Lower leg skin (tissue), 4 donors: ENCODE measurements at places on chromosomes 3 and 15.

DNA sequence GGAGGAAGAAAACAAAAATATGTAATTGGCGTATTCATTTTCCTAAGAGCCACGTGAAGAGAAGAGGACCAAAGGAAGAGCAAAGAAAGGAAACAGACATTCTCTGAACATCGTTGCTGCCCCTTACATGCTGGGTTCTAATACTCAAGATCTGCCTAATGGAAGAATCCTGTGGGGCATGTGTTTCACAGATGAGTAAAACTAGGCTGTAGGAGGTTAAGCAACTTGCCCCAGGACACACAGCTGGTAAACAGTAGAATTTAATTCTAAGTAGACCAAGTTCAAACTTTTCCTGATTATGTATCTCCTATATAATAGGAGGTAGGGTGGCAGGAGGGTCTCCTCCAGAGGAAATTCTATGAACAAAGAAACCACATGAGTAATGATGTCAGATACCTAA lies 106.1 kb upstream of the TNFAIP8L3 start:
- DNase-seq, result no peak

DNA sequence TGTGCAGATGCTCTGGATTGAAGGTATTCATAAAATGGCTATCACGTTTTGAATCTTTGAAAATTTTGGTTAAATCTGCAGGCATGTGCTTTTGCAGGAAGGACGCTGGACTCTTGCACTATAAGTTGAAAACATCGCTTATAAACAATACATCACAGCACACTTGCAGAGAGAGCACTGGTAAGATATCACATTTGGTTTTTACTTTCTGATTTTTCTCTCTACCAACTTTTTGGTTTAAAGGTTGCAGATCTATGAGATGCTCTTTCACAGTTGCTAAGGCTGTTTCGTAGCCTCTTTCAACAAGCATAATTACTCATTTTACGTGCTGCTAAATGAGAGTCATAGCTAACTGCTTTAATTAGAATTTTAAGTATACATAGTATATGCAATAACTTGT lies 724.4 kb upstream of the ARRDC4 start:
- no peak for DNase-seq

- no peak for DNase-seq
These were observed 17.2 kb upstream of the RAP2B start for GRCh38 chr3:153144779-153145178.

DNA sequence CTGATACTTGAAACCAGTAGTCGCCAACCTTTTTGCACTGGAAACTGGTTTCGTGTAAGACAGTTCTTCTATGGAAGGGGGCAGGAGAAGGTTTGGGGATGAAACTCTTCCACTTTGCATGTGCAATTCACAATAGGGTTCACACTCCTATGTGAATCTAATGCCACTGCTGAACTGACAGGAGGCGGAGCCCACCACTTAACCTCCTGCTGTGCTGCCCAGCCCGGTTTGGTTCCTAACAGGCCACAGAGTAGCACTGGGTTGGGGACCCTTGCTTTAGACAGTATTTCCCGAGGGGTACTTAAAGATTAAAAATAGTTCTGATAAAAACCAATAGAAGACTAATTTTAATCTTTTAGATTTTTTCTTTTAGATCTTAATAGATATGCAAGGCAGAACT lies 11.1 kb downstream of the TFG start:
- no peak for DNase-seq

DNA sequence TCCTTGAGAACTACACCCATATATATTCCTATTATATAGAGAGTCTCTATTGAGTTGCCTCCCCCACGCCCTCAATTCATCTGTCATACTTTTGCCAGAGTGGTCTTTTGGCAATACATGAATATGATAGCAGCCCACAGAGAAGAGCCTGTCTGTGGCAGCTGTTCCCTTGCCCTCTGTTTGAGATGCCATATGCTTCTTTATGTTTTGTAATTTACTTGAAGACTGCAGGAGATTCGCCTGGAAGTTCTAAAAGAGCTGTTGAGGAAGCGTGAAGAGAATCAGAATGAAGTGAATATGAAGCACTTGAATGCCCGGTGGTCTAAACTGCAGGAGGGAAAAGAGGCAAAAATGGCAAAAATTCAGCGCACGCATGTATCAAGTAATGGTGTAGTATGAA lies 27.2 kb downstream of the CFAP91 start:
- no peak for DNase-seq

DNA sequence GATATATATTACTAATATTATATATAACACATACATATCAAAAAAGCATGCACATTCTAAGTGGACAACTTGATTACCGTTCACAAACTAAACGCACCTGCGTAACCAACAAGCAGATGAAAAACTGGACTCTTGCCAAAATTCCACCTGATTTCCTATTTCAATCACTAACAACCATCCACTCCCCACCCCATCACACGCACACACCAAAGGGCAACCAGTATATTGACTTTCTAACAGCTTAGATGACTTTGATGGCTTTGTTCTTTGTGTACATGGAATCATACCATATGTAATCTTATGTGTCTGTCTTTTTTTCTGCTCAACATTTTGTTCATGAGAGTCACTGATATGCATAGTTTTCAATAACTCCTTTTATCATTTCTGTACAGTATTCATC lies 496.8 kb upstream of the ARRDC4 start:
- DNase-seq, result no peak

GRCh38 chr3:194079702-194080172 lies 56.2 kb upstream of the HES1 start:
- no peak for DNase-seq

GRCh38 chr3:96753124-96753523 lies 61.3 kb upstream of the EPHA6 start:
- no peak for DNase-seq

DNA sequence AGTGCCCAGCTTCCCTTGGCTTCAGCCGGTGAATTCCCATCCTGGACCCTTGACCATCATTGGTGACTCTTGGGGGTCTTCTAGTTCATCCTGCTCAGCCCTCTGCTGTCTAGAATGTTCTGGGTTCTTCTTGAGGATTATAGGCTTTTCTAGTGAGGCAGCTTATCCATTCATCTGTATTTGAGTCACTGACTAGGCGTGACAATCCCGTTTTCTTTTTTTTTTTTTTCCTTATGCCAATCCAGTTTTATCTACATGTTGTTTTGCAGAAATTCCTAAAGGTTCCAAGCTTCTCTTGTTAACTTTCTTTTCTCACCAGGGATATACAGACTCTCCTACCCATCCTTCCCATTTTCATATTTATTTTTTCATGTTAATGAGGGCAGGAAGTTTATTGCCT lies 6.6 kb upstream of the TRAK1 start:
- DNase-seq, result no peak

DNA sequence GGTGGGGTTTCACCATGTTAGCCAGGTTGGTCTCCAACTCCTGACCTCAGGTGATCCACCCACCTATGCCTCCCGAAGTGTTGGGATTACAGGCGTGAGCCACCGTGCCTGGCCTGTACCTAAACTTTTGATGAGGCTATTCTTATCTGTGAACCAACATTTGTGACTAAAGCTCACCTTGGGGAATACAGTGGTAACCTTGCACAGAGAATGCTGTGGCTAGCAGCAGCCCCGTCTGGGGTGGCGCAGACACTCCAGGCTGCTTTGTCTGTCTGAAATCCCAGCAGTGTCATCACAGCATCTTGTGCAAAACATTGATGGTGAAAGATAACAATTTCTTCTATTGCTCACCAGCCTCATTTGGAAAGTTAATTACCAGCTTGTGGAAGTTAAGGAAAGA lies 58.9 kb downstream of the CMTM8 start:
- DNase-seq, result no peak

- no peak for DNase-seq
These were observed 40.2 kb upstream of the DLG1 start for GRCh38 chr3:197338586-197338985.

GRCh38 chr3:15462451-15462850 lies 35.1 kb downstream of the EAF1 start:
- DNase-seq, result no peak

DNA sequence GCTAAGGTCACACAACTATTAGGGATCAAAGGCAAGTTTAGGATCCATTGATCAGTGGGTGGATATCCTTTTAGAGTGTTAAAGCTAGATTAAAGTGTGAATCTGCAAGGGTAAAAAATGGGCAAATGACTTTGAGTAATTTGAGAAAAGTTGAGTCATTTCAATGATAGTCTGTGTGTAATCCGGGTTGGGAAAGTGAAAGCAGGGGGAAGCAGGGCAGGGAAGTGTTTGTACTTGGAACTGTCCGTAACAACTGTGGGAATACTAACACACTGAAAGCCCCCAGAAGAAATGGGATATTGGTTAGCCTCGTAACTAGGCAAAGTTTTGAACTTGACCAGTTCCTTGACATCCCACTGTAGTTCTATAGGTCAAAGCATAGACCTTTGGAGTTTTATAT lies 187.2 kb upstream of the SLITRK3 start:
- no peak for DNase-seq

DNA sequence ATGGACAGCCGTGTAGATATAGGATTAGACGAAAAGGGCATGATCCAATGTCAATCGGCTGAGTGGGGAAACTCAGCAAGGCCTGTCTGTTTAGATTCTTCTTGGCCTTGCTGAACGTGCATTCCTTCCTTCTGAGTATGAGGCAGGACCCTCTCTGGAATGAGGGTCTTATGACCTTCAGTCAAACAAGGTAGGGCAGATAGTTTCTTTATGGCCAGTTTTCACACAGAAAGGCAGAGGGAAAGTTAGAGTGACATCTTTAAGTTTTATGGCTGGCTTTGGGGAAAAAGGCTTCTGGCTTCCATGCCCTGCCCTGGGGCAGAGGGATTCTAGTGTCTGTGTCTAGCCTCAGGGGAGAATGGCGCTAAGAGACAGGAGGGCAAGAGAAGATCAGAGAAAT lies 29.7 kb downstream of the ARNT2 start:
- DNase-seq, result no peak
